ENCODE measurements at places on chromosomes 13 and 19.

DNA sequence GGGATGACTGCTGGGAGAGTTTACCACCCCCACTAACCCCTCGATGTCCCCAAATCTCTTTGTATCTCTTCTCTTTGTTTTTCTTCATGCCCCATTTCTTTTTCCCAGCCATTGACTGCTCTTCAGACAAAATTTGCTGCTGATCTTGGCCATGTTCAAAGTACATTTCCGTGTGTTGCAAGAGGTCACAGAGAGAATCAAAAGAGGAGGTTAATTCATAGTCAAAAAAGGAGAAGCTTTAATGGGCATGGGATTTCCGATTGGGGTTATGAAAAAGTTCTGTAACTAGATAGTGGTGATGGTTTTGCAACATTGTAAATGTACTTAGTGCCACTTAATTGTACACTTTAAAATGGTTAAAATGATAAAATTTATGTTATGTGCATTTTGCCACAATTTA, 121.1 kb downstream of the FLT1 start:
- H3K27ac ChIP-seq = no peak overlapping the region
- peaks cover 84% of the 10 kb centered on the region for H3K27me3 ChIP-seq
- DNase-seq = peak; percentile 70
- H3K36me3 ChIP-seq = no peaks in the 10 kb centered on the region

DNA sequence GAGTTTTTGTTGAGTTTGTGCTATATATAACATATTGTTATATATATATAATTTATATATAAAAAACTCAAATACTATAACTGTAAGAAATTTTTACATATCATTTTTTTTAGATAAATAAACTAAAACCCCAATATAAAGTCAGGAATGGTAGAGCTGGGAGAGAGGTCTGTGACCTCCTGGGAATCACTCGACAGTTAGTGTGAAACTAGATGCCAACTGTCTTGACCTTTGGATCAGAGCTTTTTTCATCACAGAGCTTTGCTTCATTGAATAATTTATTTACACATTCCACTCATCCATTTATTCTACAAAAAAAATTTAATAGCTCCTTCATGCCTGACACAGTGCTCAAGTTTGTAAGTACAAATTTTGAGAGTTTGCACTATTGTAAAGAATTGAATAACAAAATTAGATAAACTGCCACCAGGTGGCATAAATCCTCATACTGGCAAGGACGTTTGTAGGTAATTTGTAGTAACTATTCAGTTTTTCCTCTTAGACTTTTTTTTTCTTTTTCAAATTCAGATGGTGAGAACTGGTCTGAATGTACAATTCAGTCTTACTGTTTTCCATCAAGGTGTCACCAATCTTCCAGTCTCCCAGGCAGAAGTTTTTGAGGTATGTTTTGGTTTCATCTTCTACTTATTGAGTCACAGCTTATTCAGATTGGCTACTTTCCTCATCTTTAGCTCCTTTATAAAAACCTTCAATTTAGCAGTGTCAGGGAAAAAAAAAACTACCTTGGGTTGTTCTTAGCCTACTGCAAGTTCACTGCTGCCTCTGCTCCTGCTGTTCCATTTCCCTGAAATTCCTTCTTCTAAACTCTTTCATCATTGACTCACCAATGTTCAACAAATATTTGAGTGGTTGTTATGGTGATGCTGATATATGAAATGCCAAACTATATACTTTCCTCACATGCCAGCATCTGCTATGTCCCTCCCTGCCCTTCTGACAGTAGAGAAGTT, 28.7 kb downstream of the LACC1 start:
- DNase-seq = peak; percentile 12
- H3K36me3 ChIP-seq = no peaks in the 10 kb centered on the region
- peaks cover 70% of the 10 kb centered on the region for H3K27me3 ChIP-seq
- H3K4me3 ChIP-seq = no peak overlapping the region
- H3K4me1 ChIP-seq = no peaks in the 10 kb centered on the region

- H3K36me3 ChIP-seq = no peaks in the 10 kb centered on the region
- no peak for DNase-seq
- H3K4me3 ChIP-seq = no peak overlapping the region
Observed at GRCh38 chr19:8367327-8368001, 3.5 kb downstream of the ANGPTL4 start.

GRCh38 chr13:69389899-69390298, 717.7 kb upstream of the ATXN8OS start:
- no peaks in the 10 kb centered on the region for H3K27me3 ChIP-seq
- H3K4me3 ChIP-seq = no peak overlapping the region
- H3K27ac ChIP-seq = no peak overlapping the region
- H3K36me3 ChIP-seq = no peaks in the 10 kb centered on the region
- H3K4me1 ChIP-seq = no peaks in the 10 kb centered on the region

DNA sequence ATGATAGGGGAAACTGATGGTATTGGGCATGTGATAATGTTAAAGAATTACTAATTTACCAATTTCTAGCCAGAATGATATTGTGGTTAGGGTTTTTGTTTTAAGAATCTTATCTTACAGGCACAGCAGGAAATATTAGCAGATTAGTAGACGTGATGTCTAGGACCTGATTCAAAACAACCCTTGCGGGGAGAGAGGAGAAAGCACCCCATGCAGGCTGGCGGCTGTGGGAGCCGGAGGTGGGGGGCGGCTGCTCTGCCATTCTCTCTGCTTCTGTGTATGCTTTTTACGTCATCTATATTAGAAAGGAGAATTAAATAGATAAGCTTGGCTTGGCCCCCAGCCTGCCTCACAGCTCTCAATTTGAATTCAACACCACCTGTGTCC, 41.5 kb downstream of the MLLT1 start:
- DNase-seq = no peak
- H3K27ac ChIP-seq = no peak overlapping the region
- H3K27me3 ChIP-seq = no peaks in the 10 kb centered on the region
- no peak overlapping the region for H3K4me3 ChIP-seq
- H3K4me1 ChIP-seq = peaks cover 33% of the 10 kb centered on the region

- no peaks in the 10 kb centered on the region for H3K36me3 ChIP-seq
- H3K27me3 ChIP-seq = no peaks in the 10 kb centered on the region
- no peak overlapping the region for H3K4me3 ChIP-seq
- no peak for DNase-seq
Observed at GRCh38 chr13:84648069-84648640, 765.9 kb upstream of the SLITRK1 start.

DNA sequence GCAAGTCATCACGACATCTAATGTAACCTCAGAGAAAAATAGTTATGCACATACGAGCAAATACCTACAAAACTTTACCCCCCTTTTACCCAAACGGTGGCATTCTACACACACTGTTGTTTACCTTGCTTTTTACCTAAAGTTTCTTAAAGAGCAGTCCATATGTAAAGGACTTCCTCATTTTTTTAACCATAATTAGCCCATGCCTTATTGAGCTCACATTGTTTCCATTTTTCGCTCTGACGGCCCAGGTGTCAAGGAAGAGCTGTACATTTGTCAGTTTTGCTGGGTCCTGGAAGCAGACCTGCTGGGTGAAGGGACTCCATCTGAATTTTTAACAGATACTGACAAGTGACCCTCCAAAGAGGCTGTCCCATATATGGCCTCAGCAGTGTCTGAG, 89.4 kb downstream of the STK24 start:
- no peak overlapping the region for H3K4me3 ChIP-seq
- peaks cover 26% of the 10 kb centered on the region for H3K4me1 ChIP-seq
- no peak overlapping the region for H3K27ac ChIP-seq
- no peak for DNase-seq

GRCh38 chr19:4264812-4265211, 14.3 kb upstream of the SHD start:
- H3K4me1 ChIP-seq = peaks cover 15% of the 10 kb centered on the region
- DNase-seq = no peak
- H3K27ac ChIP-seq = no peak overlapping the region
- no peaks in the 10 kb centered on the region for H3K27me3 ChIP-seq
- no peak overlapping the region for H3K4me3 ChIP-seq

DNA sequence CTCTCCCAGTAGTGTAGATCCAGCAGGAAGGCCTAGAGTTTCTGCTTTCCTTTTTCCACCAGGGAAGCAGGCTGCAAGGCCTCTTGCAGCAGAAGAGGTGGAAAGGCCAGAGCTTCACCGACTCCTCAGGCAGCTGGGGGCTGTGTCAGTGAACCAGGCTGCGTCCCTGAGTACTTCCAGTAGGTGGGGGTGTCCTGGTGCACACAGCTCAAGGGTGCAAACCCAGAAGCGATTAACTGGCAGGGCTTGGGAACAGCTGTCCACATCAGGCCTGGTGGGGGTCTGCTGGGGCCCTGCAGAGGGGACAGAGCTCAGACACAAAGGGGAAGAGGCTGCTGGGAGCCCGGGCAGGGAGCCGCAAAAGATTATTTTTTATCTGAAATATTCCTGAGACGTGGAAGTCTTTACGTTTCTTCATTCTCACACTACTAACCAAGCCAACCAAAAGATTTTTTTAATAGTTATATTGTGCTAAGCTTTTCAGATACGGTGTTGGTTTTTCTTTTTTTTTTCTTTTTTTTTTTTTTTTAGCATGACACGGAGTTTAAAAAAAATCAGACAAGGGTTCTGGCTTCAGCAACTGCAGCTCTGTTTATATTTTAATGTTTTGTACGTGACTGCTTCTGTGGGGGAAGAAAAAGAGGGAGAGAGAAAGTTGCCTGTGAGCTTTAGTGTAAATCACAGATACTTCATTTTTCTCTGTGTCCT, 11.0 kb downstream of the TSHZ3 start:
- H3K36me3 ChIP-seq = peaks cover 7% of the 10 kb centered on the region
- DNase-seq = peak; percentile 36
- peaks cover 24% of the 10 kb centered on the region for H3K4me1 ChIP-seq
- H3K4me3 ChIP-seq = no peak overlapping the region
- no peaks in the 10 kb centered on the region for H3K27me3 ChIP-seq
- no peak overlapping the region for H3K27ac ChIP-seq

DNA sequence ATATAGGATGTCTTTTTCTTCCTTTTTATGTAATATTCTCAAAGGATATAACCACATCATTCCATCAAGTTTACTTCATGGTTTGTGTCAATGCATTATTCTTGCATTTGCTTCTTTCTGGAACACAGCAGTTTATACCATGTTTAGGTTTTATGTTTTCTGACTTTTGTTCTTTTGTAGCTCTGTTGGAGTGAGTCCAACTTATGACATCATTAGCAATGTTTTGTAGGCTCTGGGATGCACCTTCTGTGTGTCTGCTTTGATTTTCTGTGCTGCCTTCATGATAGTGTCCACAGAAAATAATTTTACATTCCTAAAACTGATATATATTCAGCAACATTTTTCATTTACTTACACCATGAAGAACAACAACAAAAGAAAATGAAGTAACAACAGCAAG, 68.9 kb downstream of the SHISA2 start:
- no peak overlapping the region for H3K4me3 ChIP-seq
- no peak for DNase-seq
- no peaks in the 10 kb centered on the region for H3K27me3 ChIP-seq
- no peaks in the 10 kb centered on the region for H3K36me3 ChIP-seq
- H3K4me1 ChIP-seq = no peaks in the 10 kb centered on the region

DNA sequence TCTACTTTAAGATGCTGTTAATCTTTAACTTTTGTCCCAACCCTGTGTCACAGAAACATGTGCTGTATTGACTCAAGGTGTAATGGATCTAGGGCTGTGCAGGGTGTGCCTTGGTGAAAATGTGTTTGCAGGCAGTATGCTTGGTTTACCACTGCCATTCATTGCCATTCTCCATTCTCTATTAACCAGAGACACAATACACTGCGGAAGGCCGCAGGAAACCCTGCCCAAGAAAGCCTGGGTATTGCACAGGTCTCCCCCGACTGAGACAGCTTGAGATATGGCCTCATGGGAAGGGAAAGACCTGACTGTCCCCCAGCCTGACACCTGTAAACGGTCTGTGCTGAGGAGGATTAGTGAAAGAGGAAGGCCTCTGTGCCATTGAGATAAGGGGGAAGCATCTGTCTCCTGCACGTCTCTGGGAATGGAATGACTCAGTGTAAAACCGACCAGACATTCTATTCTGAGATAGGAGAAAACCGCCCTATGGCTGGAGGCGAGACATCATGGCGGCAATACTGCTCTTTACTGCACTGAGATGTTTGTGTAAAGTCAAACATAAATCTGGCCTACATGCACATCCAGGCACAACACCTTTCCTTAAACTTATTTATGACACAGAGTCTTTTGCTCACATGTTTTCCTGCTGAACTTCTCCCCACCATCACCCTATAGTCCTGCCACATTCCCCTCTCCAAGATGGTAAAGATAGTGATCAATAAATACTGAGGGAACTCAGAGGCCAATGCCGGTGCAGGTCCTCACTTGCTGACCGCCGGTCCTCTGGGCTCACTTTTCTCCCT, 13.1 kb upstream of the ZNF888 start:
- no peak overlapping the region for H3K27ac ChIP-seq
- peaks cover 6% of the 10 kb centered on the region for H3K36me3 ChIP-seq
- H3K4me3 ChIP-seq = no peak overlapping the region
- no peaks in the 10 kb centered on the region for H3K27me3 ChIP-seq
- peak; percentile 30 for DNase-seq

DNA sequence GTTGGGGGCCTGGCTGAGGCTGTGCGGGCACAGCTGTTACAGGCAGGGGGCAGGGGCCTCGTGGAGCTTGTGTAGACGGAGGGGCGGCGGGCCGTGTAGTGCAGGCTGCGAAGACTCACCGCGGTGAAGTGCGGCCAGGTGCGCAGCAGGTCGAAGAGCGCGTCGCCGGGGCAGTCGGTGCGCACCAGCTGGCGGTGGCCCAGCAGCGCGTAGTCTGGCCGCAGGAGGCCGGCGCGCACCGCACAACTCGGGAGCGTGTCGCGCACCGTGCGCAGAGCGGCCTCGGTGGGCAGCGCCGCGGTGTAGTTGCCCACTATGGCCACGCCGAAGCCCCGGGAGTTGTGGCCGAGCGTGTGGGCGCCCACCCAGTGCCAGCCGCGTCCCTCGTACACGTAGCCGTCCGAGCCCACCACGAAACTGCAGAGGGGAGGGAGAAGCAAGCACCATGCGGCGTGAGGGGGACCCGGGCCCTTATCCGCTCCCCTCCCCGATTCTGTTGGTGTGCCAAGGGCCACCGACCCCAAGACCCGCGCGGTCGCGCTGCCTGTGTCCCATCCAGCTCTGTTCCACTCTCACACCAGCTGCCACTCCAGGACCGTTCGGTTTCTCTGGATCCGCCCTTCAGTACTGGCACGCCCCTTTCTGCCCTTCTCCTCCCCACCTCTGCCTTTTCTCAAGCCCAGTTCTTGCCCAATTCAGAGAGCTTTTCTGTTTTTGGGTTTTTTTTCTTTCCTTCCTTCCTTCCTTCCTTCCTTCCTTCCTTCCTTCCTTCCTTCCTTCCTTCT, 5.4 kb upstream of the RASAL3 start:
- no peak overlapping the region for H3K27ac ChIP-seq
- DNase-seq = peak; percentile 30
- peak overlapping the region; percentile 52 for H3K4me3 ChIP-seq
- peaks cover 35% of the 10 kb centered on the region for H3K4me1 ChIP-seq
- no peaks in the 10 kb centered on the region for H3K36me3 ChIP-seq

Data from CD14-positive monocyte (primary cell).